Left ventricle myocardium inferior (tissue), 1 donor: ENCODE measurements at places on chromosomes 3 and 15. TPM values are rescaled to one million over a fixed set of nuclear protein-coding genes. Genes with fewer than 3 reads are reported as not detected.

SCN11A gene
- 0.05 TPM for total RNA-seq

ATP1B3 gene
- total RNA-seq = 34.5 TPM

GPR27 gene
- 7.3 TPM for total RNA-seq

CNTN6 gene
- not detected for total RNA-seq

MB21D2 gene
- 1.8 TPM for total RNA-seq

ADAM10 gene
- total RNA-seq = 74.0 TPM

NANOGP8 gene
- total RNA-seq = not detected

TRAT1 gene
- not detected for total RNA-seq

STRIT1 gene
- total RNA-seq = 11.7 TPM

TM6SF1 gene
- total RNA-seq = 4.7 TPM

LTF gene
- 2.7 TPM for total RNA-seq

POTEB3 gene
- not detected for total RNA-seq

ADCY5 gene
- total RNA-seq = 249 TPM

IL16 gene
- total RNA-seq = 3.8 TPM

ANKRD34C gene
- 0.66 TPM for total RNA-seq

PLSCR2 gene
- total RNA-seq = not detected

CHRFAM7A gene
- total RNA-seq = 2.4 TPM
